ENCODE measurements at places on chromosomes 7 and 10.

DNA sequence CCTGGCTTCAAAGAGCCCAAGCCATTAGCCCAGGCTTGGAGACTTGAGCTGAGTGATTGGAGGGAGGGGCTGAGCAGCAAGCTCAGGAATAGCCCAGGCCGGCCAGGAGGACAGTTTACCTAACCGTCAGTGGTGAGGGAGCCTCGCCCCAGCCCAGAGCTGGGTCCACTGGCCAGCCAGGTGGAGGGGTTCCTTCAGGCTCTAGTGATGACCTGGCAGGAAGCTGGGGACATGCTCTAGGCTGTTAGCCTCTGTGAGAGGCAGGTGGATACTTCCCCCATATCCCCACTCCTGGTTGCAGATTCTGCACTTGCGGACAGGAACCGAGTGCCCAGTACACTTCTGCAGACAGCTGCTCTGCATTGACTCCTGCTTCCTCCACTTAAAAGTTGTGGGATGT, 61.2 kb upstream of the ANTXRL start:
- DNase-seq: no peak

DNA sequence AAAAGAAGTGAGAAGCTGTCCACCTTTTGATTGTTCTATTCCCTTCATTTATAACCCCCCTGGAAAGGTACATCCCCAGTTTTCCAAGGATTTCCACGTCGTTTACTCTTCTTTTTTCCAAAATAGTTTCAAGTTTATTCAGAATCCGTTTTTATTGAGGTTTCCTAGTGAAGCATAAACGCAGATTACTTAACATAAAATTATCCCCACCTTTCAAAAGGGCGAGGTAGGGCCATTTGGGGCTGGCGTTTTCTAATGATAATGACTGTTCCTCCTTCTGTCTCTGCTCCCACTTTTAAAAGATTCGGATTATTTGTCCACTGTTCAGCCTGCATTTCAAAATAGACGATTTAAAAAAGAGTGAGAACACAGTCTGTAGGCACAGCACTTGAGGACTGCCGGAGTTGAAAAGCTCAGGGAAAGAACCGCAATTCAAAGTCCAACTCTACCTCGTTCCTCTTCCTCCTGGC, 165.2 kb upstream of the PPP1R3A start:
- no peak for DNase-seq

DNA sequence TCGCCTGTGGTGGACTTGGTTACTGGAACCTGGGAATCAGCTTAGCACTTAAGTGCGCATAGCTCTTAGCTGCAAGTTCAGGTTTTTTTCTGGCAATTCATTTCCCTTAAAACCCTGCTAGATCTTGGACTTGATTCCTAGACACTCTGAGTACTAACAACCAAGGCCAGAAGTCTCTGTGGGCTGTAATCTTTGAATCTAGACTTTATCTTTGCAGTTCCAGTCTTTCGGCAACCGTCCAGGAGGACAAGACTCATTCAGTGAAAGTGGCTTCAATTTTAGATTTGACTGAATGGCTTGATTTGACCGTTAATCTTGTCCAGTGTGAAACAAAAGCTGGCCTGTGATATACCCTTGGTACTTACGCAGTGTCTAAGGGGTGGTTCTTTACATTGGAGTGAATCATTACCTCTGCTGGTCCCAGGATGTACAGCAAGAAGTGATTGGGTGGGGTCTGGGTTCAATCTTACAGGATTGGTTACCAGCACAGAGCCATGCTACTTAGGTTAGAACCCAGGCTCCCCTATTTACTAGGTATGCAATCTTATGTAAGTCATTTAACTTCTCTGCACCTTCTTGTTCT, 16.4 kb downstream of the PTTG1IP2 start:
- no peak for DNase-seq

DNA sequence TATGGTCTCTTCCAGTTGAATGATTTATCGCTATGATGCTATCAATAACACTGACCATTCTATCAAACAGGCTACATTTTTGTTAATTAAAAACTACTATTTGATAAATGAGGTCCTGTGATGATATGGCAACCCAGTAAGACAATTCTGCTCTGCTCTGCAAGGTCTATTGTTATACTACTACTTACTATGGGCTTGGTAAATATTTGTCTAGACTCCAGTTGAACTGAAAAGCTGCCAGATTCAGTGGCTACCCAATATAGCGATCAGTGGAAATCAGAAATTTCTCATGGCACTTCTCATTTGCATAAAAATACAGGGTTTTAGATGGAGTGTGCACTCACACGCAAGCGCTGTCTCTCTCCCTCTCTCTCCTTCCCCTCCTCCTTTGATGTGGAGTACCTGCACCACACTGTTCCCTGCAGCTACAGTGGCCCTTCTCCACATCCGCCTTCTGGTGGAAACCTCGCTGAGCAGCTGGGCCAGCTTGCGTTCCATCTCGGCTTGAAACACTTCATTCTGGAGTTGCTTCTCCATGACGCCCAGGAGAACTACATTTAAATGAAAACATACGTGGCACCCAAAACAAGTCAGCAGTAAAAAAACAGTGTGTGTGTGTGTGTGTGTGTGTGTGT, 77.9 kb downstream of the KIAA1549 start:
- DNase-seq: peak; percentile 33

GRCh38 chr10:44799966-44800365, 111.2 kb upstream of the TMEM72 start:
- DNase-seq: no peak

GRCh38 chr10:28432210-28432676, 100.7 kb upstream of the WAC start:
- no peak for DNase-seq

- DNase-seq: no peak
These were observed 33.0 kb upstream of the CARD11 start for GRCh38 chr7:3076700-3077099.

DNA sequence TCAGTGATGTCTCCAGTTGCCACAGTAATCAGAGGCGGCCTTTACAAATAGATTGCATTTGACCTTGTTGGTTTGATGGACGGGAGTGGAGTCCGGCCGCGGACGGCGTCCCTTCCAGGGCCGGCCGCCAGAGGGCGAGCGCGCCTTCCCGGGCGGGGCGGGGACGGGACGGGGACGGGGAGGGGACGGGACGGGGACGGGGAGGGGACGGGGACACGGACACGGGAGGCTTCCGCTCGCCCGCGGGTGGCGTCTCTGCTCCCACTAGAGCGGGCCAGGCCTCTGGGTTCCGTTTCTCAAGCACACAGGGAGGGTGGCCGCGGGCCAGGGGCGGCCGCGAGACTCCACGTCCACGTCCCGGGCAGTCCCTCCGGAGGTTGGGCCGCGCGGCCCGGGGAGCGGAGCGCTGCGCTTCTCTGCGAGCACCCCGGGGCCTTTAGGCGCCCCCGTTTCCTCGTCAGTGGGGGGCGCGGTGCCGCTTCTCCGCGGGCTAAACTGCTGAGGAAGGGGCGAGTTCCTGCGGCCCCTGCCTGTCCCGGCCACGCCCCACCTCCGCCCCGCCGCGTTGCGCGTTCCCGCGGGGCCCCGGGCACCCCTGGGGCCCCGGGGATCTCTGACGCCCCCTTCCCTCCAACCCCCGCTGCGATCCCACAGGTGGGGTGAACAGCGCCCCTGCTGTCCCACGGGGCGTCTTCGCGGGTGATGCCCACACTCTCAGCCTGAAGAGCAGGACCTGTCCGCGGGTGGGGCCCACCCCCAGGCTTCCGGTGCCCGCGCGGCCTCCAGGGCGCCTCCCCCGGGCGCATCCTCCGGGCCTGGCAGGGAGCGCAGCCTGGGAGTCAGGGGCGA, 84.2 kb upstream of the MKI67 start:
- peak; percentile 49 for DNase-seq

DNA sequence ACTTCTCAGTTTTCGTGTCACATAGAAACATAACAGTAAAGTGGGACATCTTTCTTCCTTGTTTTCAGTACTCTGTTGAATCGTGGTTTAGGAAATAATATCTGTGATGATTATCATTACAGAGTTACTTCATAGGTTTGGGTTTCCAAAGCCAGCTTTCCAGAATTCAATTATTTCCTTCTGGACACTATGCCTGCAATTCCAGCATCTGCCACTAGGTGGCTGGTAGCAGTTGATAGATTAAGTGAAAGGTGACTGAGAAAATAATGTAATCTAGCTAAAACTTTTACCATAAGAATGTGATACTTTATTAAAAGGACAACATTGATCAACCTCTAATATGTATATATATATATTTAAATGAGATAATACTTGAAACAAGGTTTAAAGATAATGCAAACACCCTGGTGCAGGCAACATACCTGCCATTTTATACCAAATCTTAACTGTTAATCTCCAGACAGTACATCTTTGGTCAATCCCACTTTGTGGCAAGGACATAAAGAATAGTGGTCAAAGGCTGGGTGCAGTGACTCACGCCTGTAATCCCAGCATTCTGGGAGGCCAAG, 102.6 kb downstream of the SH3PXD2A start:
- no peak for DNase-seq

DNA sequence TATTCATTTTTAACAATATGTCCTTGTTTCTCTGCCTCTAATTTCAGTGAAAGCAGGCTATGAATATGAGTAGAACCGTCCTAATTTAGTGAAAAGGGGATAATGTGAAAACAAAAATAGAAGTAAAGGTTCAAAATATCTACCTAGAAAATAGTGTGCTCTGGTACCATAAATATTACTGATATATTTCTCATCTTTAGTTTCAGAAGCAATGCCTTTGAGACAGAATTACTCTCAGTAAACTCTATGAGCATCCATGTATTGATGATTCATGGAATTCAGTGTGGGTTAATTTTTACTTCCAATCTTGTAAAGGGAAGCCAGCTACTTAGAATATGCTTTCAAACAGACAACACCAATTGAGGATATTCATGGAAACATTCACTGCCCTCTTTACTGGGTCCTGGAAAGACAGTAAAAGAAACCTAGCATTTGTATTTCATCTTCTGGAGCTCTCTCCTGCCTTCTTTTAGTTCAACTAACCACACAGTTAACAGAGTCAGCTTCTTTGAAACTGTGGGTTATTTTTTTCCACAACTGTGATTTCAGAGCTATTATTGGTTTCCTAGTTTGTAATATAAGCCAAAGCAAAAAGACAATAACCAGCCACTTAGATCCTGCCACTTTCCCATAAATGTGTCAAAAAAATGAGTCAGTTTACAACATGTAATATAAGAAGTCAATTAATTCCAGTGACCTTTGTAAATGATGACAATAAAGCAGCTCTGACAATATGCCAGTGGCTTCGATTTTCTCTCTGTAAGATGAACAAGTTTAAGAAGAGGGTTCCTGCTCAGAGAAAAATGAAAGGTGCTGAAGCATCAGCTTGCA, 1.7 kb downstream of the LRRN3 start:
- no peak for DNase-seq

GRCh38 chr10:89633484-89633883, 11.6 kb downstream of the PANK1 start:
- DNase-seq: no peak

DNA sequence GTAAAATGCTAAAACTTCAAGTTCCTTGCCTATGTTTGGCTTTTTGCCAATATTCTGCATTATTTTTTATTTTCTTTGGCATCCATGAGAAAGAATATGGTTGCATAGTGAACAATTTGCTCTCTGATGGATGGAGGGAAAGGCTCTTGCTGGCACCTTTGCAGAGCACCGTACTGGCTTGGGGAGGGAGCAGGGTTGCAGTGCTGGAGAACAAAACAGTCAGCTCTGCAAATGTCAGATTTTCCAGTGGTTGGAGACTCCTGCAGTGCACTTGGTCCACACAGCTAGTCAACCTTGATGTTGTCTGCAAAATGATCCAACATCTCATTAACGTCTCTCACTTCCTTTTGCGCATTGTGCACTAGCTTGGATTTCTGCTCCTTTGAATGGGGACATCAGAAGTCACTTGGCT, 100.8 kb downstream of the ANLN start:
- DNase-seq: no peak

GRCh38 chr7:21253740-21254687, 173.9 kb upstream of the SP4 start:
- DNase-seq: no peak

- no peak for DNase-seq
These were observed 25.0 kb downstream of the VTI1A start for GRCh38 chr10:112471878-112472487.

DNA sequence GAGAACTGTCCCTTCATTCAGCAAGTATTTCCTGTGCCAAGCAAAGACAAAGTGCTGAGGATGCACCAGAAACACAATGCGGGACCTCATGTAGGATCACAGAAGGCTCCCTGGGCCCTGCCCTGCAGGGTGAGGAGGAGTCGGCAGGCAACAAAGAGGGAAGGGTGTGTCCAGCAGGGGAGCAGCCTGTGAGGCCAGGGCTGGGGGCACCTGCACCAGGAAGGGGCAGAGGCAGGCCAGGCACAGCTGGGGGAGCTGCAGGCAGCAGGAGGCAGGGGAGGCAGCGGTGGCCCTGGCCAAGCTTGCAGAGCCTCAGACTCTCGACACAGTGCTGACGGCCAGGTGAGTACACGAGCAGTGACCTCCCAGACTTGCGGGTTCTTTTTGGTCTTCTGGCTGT, 123.3 kb downstream of the SLIT1 start:
- no peak for DNase-seq

- DNase-seq: no peak
These were observed 417 bp downstream of the RFC2 start for GRCh38 chr7:74253835-74254128.

DNA sequence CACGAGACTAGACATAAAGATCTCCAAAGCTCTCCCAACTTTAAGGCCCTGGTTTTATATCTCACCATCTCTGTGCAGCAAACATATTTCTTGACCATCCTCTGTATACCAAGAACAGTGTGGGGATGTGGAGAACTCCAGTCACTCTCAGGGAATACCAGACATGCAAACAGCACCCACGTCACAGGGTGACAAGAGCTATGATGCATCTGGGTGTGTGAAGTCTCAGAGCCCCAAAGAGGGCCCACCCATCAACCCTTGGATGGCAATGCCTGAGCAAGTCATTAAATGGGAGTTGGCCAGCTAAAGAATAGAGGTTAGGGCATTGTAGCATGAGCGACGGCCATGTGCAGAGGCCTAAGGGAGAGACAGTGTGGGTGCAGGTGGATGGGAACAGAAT, 373.5 kb upstream of the BMPER start:
- DNase-seq: no peak

GRCh38 chr7:143269251-143269650, 6.0 kb downstream of the GSTK1 start:
- DNase-seq: no peak

All from activated CD8-positive, alpha-beta memory T cell treated with anti-CD3 and anti-CD28 coated beads for 4 hours (primary cell).